ENCODE measurements at places on chromosomes 1 and 21. TPM values are rescaled to one million over a fixed set of nuclear protein-coding genes. Genes with fewer than 3 reads are reported as not detected.

The TNFRSF1B gene
- polyA plus RNA-seq: 1.1 TPM

GRCh38 chr21:24628046-24628445 is 979.2 kb downstream of the MRPL39 start:
- DNase-seq: no peak

DNA sequence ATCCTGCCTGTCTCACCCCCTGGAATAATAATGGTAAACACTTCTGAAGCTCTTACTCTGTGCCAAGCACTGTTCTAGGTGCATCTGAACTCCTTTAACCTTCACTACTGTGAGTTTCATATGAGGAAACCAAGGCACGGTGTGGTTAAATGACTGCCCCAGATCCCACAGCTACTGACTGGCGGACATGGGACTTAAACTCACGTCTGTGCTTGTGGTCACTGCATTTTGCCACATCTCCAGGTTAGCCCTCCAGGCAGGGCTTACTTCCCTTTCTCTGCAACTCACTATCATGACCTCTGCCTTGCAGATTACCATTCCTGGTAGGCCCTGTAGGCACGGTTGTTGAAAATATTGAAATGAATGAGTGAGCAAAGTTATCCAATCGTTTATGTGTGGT is 83.4 kb downstream of the ADSS2 start:
- DNase-seq: no peak

The WNT3A gene
- polyA plus RNA-seq: not detected

The TNFRSF8 gene
- 0.23 TPM for polyA plus RNA-seq

The HLCS gene
- polyA plus RNA-seq: 21.9 TPM

DNA sequence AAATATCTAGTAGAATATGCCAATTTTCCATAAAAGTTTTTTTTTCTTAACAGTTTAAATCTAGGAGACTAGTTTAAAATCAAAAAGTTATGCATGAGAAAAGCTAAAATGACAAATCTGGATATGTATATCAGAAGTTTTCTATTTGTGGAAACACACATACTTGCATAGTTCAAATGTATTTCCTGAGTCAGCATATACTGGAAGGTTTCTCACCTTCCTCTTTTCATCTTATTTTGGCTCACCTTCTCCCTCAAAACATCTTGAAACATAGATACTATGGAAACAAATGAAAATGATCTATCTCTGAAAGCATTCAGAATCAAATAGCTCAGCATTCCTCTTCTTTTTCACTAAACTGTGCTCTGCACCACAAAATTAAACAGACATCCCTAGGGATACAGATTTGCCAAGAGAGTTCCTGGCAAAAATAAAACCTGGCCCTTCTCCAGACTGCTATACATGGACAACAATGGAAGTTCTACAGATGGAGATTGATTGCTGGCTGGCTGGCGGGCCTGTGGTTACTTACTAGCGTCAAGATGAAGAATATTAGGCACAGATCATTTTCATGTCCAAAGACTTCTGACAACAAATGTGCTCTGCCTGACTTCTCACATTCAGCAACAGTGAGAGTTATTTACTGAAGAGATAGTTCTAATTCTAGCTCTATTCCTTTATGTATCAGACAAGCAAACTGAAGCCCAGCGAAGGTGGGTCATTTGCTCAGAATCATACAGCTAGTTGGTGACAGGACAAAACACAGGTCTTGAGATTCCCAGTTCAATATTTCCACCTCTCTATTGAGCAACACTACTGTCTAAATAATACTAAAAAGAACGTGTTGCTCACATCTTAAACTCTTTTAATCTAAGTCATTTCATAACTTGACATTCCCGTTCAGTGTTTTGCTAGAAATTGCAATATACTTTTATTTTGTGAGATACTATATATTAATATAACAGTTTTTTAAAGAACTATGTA is 26.6 kb downstream of the DIPK1A start:
- peak; percentile 78 for DNase-seq

GRCh38 chr1:168504064-168504837 is 39.5 kb downstream of the XCL2 start:
- peak; percentile 97 for DNase-seq

GRCh38 chr1:223012938-223013337 is 130.1 kb downstream of the TLR5 start:
- DNase-seq: no peak

GRCh38 chr1:29260531-29260930 is 24.2 kb downstream of the PTPRU start:
- DNase-seq: no peak

The FCRL1 gene
- polyA plus RNA-seq: not detected

The COL6A2 gene
- polyA plus RNA-seq: 676 TPM

The TRABD2B gene
- polyA plus RNA-seq: not detected

DNA sequence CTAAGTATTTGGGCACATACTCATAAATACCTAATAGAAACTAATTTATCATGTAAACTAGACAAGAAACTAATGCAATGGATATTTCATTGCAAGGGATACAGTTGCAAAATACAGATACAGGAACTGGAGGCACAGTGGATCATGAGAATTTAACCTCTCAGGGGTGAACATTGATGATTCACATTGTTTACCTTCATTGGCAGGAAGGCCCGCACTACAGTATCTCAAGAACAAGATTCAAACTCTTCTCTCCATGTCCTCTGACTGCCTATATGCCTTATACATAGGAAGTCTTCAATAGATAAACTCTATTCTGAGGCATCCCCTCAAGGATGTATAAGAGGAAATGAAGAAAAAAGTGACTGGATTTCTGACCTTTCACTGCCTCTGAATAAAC is 18.4 kb upstream of the PTBP2 start:
- DNase-seq: no peak

The PIK3C2B gene
- polyA plus RNA-seq: 0.20 TPM

- peak; percentile 90 for DNase-seq
Measured at GRCh38 chr1:1540090-1540817, at the start of gene TMEM240. TMEM240 (minus strand) TSS chr1:1540624; CDS start chr1:1540346, 278 bp downstream.

The GBP1 gene
- 18.4 TPM for polyA plus RNA-seq

The CFAP45 gene
- 0.34 TPM for polyA plus RNA-seq

- DNase-seq: no peak
Measured at GRCh38 chr1:74824497-74825107, 91.7 kb downstream of the TYW3 start.

- DNase-seq: no peak
Measured at GRCh38 chr1:243738020-243738419, 112.0 kb downstream of the AKT3 start.

The DEGS1 gene
- polyA plus RNA-seq: 265 TPM

- DNase-seq: no peak
Measured at GRCh38 chr1:156937883-156938282, 17.5 kb downstream of the LRRC71 start.

- DNase-seq: peak; percentile 92
Measured at GRCh38 chr1:154741327-154741726, 128.8 kb downstream of the KCNN3 start.

The CELA3B gene
- not detected for polyA plus RNA-seq

DNA sequence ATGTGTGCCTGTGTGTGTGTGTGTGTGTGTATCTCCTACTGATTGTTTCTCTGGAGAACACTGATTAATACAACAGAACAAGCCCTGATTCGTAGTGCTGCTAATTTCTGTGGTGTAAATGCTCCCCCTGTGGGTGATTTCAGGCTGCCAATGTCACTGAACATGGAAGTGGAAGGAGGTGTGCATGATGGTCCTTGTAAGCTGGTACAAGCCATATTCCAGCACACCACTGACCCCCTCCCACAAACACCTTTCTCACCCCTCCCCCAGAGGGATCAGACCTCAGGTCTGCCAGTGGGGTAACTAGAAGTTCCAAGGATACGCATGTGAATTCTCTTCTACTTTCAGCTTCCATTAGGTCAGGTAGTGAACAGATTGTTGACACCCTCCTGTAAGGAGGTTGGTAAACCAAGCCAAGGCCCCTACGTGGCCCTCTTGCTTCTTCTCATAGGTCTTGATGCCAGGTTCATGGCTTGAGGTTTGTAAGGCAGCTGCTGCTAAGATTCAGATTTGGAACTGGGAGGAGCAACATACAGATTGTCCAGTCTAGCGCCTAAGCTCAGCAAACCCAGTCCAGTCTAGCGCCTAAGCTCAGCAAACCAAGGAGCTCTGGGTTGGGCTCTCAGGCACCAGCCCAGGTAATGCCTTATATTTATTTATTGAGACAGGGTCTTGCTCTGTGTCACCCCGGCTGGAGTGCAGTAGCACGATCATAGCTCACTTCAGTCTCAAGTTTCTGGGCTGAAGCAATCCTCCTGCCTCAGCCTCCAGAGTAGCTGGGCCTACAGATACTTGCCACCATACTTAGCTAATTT is 38.7 kb downstream of the DHCR24 start:
- no peak for DNase-seq

DNA sequence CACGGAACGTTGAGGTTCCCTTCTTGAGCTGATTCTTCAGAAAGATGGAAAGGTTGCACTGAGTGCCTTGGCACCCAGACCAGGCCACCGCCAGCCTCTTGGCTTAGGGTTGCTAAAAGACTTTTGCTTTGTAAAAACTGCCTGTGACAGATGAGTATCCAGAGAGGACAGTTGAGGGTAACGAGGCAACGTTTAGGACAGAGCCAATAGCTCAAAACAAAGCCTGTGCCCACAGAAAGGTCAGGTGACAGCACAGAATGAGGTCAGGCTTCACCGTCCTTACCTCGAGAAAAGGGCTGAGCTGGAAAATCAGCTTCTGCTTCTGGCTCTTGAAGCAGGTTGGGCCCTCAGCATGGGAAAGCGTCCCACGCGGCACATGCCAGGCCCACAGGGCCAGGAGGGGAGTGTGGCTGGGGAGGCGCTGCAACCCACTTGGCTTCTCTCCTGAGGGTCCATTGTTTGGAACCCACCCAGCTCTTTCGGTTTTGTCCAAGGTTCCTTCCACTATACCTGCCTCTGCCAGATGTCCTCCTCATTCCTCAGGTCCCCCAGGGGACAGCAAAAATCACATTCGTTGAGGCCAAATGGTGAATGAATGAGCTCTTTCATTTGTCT is 55.5 kb downstream of the SCCPDH start:
- DNase-seq: no peak

DNA sequence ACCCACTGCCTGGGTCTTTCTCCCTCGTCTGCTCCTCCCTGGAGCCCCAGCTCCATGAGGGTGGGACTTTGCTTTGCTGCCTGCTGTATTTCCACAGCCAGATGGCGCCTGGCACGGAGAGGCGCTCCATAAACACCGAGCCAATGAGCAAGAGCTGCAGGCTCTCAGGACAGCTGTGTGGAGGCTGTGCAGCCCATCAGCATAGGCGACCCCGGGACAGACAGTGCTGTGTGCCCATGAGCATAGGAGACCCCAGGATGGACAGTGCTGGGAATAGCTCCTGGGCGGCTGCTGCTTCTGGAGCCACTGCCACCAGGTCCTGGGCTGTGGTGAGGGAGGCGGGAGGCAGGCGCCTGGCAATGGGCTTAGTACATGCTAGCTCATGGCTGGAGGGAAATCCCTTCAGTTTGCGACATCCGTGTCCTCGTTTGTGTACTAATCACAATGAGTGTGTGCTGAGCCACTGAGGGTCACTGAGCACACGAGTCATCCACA is 29.2 kb downstream of the CEP104 start:
- no peak for DNase-seq

The ADAM30 gene
- polyA plus RNA-seq: not detected

GRCh38 chr1:19450811-19451515 is 34.4 kb downstream of the CAPZB start:
- DNase-seq: peak; percentile 97

The C1orf94 gene
- polyA plus RNA-seq: not detected

GRCh38 chr1:235946571-235946981 is 79.9 kb upstream of the LYST start:
- DNase-seq: peak; percentile 49

DNA sequence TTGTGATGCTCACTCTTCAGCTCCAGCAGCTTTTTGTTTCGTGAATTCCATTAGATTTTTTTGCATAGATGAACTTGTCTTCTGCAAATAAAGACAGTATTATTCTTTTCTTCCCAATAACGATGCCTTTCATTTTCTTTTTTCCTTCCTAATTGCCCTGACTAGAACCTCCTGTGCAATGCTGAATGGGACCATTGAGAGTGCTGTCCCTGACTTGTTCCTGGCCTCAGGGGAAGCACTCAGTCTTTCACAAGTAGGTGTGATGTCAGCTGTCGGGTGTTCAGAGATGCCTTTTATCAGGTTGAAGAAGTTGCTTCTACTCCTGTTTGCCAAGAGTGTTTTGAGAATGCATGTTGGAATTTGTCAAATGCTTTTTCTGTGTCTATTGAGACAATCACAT is 64.3 kb upstream of the ADARB1 start:
- DNase-seq: peak; percentile 26
